NCI-H748 treated with DMSO at 0.1 percent for 48 hours (cell line): ENCODE measurements at places on chromosomes 1 and 21.
A peak's percentile ranks its signal among the peaks of the same experiment; 100 is the strongest.

DNA sequence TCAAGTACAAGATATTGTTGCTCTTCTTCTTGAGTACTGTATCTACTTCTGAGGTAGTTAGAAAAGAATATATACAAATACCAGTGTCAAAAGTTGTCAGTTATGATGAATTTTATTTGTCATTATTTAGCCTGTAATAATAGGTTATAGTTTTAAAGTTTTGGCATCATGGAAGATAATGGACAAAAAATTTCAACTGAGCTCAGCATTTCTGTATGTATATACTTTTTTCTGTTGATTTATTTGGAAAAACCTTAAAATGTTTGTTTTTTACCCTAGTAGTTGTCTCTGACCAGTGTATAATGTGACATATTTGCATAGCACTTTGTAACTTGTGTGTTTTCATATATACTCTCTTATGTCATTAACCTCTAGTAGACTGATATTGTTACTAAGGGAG is 11.1 kb downstream of the SLC35A3 start:
- DNase-seq: no peak

GRCh38 chr1:114316204-114316603 is 162.5 kb upstream of the SYT6 start:
- DNase-seq: no peak

GRCh38 chr1:199113265-199113869 is 474.5 kb downstream of the PTPRC start:
- DNase-seq: peak; percentile 2

GRCh38 chr1:19229828-19230325 is 19.8 kb upstream of the UBR4 start:
- DNase-seq: no peak

DNA sequence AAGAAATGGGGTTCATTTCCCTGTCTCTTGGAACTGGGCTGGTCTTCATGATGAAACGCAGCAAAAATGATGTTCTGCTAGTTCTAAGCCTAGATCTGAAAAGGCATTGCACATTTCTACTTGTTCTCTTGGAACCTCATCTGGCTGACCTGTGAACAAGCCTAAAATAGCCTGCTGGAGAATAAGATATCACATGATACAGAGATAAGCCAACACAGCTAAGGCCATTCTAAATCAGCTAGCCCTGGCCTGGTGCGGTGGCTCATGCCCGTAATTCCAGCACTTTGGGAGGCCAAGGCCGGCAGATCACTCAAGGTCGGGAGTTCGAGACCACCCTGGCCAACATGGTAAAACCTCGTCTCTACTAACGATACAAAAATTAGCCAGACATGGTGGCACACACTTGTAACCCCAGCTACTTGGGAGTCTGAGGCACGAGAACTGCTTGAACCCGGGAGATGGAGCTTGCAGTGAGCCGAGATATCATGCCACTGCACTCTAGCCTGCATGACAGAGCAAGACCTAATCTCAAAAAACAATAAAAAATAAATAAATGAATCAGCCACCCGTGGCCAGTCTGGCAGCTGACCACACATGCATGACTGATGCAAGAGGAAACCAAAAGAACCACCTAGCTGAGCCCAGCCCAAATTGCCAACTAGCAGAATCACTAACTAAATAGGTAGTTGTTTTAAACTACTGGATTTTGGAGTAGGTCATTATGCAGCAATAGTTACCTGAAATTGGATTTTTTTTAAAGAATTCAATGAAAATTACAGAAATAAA is 18.0 kb downstream of the CD244 start:
- DNase-seq: no peak

DNA sequence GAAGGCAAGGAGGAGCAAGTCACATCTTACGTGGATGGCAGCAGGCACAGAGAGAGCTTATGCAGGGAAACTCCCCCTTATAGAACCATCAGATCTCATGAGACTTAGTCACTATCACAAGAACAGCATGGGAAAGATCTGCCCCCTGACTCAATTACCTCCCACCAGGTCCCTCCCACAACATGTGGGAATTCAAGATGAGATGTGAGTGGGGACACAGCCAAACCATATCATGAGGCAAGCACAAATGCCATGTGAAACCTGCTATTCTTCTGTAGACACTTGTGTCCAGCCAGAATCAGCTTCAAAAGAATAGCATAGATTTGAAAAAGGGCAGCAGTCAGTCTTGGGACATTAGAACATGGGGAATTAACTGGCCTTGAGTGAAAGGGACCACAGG is 32.2 kb upstream of the UBE2U start:
- no peak for DNase-seq

GRCh38 chr1:218869276-218869675 is 304.4 kb upstream of the LYPLAL1 start:
- no peak for DNase-seq

- no peak for DNase-seq
These were observed 1.5 kb downstream of the ATP1A1 start for GRCh38 chr1:116374353-116375147.

- DNase-seq: no peak
These were observed 29.4 kb downstream of the HMGB4 start for GRCh38 chr1:33893147-33893830.

GRCh38 chr21:36350282-36350910 is 30.4 kb downstream of the MORC3 start:
- no peak for DNase-seq

- DNase-seq: peak; percentile 36
These were observed 5.3 kb upstream of the SRP9 start for GRCh38 chr1:225772323-225772768.

- no peak for DNase-seq
These were observed 59.4 kb upstream of the LRRC8B start for GRCh38 chr1:89465201-89465600.

DNA sequence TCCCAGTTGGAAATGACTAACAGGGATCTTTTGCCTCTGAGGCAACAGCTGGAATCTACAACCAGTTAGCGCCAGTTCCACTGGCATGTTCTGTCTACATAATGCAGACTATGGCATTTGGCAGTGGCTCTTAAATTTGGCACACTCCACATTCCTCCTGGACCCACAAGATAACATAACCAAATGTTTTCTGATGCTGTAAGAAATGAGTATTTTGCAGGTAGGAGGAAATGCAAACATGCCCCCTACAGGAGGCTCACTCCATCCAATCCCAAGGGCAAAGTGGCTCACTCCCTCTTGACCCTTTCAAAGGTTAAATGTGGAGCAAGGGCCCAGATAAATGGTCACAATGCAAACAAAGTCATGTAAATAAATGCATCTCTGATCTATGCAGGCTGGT is 129.2 kb upstream of the PROX1 start:
- no peak for DNase-seq

DNA sequence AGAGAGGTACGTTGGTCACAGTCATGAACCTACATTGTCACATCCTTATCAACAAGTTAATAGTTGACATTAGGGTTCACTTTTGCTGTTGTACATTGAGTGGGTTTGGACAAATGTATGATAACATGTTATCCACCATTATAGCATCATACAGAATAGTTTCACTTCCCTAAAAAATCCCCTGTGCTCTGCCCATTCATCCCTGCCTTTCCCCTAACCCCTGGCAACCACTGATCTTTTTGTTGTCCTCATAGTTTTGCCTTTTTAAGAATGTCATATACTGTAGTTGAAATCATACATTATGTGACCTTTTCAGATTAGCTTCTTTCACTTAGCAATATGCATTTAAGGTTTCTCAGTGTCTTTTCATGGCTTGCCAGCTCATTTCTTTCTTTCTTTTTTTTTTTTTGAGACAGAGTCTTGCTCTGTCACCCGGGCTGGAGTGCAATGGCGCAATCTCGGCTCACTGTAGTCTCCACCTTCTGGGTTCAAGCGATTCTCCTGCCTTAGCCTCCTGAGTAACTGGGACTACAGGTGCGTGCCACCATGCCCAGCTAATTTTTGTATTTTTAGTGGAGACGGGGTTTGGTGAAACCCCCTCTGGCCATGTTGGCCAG is 50.6 kb downstream of the UCK2 start:
- no peak for DNase-seq

GRCh38 chr1:89725631-89726030 is 92.7 kb downstream of the LRRC8C start:
- DNase-seq: no peak

DNA sequence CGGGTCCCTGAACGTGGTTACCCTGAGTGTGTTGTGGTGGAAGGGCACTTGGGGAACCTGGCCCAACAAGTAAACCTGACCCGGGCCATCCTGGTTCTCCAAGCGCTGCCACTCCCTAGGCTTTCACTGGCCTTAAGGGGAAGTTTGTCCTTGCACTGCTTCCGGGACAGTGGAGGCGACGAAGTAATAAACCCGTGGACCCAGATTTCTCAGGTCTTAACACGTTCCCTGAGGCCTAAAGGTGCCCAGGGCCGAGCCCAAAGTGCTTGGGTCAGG is 261 bp upstream of the CCDC24 start:
- no peak for DNase-seq

DNA sequence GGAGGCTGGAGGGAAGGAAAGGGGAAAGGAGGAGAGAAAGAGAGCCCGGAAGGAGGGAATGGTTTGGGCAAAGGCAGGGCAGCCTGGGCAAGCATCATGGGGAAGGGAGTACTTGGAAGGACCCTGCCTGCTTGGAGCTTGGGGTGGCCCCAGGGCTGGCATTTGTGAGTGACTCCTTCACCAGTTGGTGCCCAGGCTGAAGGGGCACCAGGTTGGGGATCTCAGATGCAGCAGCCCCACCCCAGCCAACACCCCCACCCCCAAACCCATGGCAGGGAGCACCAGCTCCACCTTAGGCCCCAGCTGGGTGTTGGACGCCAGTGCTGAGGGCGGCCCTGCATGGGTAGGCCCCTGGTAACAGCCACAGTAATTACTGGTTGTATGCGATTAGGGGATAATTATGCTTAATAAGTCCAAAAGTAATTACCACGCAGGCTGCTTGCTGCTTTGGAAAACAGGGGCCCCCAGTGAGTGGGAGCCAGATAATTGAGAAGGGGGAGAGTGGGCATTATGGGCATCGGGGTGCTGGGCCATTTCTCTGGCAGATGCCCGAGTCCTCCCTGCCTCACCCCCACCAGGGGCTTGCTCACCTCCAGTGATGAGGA is 78.3 kb downstream of the VWA5B1 start:
- DNase-seq: no peak

DNA sequence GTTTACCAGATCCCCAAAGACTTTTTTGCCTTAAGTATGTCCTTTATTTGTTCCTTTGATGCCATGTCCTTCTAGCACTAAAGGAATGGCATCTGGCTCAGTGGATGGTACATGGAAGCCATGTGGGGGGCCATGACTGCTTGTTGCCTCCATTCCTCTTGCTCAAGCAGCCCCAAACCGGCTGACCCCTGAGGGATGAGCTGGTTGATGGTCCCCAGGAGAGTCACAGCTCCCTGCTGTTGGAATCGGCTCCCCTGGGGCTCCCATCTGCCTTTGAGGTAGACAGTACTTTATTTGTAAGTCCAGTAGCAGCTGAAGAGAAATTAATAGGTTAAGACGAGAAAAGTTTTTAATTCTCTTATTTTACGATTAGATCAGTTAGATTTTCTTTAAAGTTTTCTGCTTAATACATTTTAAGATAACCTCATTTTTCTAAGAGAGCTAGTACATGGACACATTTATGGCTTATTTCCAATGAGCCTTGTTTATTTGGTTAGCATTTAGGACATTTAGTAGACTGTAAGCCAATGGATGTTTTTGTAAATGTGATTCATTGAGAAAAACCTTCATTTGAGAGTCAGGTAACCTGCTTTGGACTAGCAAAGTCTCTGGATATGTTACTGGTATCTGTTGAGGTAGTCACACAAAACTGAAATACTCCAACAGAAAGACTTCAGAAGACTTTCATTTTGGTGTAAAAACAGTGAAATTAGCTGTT is 88.2 kb downstream of the CAMTA1 start:
- DNase-seq: no peak

DNA sequence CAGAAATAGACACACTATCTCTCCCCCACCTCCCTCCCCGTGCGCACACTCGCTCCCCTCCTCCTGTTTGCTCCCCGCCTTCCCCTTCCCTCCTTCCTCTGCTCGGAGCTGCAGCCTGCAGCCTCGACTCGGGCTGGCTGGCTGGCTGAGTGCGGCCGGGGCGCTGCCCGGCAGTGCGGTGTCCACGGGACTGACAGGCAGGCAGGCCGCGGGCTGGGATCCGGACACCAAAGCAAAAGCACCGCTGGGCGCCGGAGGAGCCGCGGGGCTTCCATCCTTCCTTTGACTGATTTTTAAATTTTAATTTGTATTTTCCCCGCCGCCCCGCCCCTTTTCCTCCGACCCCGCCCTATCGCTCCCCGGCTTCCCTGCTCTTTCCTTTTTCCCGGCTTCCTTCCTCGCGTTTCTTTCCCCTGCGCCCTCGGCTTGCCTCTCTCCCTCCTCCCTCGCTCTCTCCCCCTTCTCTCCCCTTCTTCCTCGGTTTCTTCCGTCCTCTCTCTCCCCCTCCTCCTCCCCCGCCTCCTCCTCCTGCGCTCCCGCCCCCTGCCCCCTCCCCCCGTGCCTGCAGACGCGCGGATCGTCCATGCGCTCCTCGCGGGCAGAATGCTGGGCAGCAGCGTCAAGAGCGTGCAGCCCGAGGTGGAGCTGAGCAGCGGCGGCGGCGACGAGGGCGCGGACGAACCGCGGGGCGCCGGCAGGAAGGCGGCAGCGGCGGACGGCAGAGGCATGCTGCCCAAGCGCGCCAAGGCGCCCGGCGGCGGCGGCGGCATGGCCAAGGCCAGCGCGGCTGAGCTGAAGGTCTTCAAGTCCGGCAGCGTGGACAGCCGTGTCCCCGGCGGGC is 109.4 kb downstream of the NAV1 start:
- no peak for DNase-seq
